Stimulated activated CD4-positive, alpha-beta T cell treated with anti-CD3 and anti-CD28 coated beads, Interleukin-12 subunit alpha, Interleukin-12 subunit beta, amount 100 ng/mL, for 48 hours (primary cell): ENCODE measurements at places on chromosomes 6 and 20.

DNA sequence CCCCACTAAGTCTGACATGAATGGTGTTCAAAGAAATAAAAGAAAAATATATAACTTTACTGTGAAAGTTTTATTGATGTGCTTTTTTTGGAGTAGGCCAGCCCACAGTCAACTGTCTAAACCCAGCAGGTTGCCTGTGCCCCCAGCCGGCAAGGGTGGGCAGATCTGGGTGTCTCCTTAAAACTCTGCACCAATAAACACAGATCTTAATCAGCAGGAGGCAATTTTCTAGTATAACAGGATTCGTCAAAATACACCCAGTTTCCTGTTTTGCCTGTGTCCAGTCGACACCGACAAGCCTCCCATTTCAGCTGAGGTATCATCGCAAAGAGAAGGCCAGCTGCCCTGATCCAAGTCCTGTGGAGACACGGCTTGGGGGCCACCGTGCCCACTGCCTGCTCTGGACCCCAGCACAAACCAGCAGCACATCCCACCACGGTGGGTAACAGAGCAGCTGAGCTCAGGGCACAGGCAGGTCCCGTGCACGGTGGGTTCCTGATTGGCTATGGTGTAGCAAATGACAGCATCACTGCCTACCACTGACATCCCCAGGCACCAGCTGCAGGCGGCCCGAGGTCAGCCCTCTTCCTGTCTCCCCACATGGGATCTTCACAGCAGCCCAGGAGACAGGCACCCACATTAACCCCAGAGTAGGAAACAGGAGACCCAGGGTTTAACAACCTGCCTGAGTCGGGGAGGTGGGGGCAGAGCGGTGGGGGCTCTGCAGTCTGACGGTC lies 15.7 kb downstream of the BMP7 start:
- DNase-seq: no peak

GRCh38 chr20:9520086-9520485 lies 5.7 kb downstream of the LAMP5 start:
- DNase-seq: no peak

DNA sequence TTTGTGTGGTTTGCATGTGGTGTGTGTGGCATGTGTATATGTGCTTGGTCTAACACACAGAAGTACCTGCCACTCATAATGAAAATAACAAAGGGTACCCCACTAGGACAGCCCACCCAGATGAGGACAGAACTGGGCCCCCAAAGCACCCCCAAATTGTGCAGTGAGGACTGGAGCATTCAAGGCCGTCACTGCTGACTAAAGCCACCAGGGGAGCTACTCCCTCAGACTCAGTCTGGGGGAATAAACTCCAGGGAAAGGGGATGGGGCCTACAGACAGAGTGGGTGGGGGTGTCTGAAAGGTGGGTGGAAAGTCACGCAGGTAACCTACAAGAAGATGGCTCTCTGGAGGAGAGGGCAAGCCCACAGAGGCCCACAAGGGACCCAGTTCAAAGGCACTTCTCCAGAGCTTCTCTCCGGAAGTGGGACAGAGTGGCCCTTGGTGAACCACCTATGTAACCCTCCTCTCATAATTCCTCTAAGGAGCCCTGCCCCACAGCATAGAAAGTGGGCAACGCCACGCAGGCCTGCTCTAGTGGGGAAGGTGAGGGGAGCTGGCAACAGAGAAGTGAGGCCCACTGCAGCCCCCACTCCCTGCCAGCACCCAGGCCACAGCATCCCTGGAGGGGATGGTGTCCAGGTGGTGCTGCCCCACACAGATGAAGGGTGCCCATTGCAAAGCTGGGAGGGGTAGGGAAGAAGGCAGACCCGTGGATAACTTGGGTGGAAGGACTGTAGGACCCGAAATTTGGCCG lies 122.8 kb upstream of the MAFB start:
- no peak for DNase-seq

DNA sequence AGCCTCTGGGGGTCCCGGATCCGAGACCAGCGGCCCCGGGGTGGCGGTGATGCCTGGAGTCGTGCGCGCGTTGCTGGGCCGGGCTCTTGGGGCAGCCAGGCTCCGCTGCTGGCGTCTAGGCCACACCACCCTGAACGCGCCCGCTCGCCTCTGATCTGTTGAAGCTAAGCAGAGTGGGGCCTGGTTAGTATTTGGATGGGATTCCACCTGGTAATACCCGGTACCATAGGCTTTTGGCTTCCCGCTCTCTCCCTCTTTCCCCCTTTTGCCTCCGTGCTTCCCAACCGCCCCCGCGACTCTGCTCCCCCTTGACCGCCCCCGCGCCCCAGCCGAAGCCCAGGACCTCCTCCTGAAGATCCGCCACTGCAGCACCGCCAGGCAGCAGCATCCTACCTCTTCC lies 1383.5 kb upstream of the DEFB115 start:
- DNase-seq: peak; percentile 9

GRCh38 chr20:59752101-59752586 lies 147.8 kb downstream of the PHACTR3 start:
- no peak for DNase-seq

DNA sequence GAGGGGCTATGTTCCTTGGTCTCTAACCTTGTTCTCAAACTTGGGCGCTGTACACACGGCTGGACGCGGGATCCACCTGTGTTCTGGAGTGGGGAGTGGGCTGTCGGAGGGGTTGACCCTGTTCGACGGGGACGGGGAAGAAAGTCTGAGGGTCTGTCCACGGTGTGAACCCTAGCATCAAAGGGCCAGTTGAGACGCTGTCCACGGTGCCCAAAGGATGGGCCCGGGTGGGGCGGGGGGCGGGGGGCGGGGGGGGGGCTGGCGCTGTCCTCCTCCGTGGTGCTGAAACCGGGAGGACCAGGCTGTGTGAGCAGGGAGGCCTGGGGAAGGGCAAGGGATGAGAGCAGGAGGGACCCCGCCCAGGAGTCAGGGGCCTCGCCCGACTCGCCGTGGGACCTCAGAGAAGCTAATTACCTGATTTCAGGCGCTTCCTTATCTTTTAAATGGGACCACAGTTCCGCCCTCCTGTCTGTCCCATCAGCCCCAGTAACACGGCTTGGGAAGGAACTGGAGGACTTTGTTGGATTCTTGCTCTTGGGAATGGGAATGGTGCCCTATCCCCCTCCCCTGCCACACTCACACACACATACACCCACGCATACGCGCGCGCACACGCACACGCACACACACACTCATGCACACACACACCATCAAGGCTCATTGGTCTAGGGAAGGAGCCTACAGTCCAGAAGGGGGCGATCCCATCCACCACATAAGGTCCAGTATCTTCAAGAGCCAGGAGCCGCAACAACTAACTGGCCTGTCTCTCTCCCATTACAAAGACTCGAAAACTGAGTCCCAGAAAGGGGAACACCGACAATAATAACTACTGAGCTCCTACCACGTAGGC lies 1.0 kb upstream of the VSTM2L start:
- DNase-seq: no peak

DNA sequence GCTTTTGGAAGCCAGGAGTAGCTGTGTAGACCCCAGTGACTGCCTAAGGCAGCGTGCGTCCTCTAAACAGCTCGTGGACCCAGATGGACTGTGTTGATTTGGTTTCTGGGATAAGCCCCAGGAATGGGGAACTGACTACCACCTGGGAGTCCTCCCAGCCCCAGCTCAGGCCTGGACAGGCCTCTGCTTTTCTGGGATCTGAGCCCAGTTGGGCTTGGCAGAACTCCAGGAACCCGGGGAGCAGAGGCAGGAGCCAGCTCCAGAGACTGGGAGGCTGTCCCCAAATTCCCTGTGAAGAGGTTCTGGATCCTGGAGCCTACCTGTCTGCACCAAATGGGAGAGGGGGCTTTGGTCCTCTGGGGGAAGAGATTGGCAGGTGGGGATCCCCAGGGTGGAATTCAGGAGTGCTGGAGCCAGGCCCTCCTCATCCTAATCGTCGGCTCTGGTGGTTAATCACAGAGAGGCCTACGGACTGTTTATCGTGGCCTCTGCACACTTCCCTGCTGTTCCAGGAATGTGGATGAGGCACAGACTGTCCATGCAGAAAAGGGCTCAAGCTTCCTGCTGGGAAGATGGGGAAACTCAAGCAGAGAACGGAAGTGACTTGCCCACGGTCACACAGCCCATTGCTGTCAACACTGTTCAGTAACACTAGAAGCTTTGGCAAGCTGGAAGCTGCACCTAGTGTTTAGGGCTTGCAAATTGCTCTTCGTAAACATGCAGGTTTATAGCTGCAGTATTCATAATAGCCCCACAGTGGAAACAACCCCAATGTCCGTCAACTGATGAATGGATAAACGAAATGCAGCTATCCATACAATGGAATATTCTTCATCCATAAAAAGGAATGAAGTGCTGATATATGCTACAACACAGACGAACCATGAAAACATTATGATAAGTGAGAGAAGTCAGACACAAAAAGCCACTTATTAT lies 100.6 kb downstream of the KCNB1 start:
- DNase-seq: no peak

DNA sequence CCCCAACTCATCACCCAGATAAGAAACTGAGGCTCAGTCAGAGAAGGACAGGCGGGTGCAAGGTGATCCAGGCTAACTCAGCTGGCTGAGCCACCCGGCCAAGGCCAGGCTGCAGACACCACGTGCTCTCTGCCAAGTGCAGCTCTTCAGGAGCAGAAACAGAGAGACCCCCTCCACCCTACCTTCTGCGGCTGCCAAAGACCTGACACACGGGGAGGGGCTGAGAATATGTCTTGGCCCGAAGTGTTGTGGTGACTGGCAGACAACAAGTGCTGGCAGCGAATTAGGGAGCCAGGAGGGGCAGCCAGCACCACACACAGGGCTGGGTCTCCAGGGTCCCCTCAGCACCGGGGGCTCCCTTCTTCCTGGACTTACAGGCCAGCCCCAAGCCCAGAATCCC lies 22.5 kb downstream of the PREX1 start:
- no peak for DNase-seq

DNA sequence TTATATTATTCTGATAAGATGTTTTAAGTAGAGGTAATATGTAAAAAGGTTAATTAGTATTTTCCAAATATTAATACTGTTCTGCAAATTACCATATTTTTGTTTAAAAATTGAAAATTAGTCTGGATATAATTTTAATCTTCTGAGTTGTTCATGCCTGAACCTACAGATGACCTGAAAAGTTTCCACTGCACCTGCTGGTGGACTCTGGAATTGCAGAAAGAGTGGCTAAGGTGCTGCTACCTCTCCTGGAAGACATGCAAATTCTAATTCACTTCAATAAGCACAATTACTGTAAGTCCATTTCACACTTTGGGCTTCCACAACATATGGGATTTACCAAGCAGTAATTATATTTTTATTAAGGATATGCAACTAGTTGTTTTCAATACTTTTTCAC lies 77.7 kb upstream of the OLIG3 start:
- peak; percentile 37 for DNase-seq

DNA sequence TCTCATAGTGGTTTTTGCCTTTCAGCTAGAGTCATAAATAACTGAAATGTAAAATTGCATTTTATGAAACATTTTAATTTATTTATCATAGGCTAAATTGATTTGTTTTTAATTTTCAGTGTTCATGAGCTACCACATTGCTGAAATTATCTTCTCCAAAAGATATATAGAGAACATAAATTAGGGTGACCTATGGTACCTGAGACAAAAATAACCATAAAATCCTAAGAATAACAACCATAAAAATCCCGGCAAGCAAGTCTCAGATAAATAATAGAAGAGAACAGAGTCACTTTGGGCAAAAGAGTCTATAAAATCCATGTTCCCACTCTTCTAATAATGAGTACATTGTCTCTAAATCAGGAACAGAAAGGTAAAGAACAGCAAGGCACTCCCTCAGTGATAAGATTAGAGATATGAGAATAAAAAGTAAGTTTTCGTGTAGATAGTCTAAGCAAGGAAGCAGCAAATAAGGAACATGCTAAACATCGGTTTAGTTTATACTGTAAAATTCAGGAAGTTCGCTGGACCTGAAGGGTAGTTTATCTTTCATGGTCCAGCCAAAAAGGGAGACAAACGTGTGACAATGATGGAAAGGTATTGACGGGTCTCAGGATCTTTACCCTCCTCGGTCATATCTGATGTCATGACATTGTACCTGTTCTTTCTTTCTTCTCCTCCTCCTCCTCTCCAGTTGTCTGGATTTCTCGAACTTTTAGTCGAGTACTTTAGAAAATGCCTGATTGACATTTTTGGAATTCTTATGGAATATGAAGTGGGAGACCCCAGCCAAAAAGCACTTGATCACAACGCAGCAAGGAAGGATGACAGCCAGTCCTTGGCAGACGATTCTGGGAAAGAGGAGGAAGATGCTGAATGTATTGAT lies 117.6 kb downstream of the TMEM242 start:
- DNase-seq: no peak

DNA sequence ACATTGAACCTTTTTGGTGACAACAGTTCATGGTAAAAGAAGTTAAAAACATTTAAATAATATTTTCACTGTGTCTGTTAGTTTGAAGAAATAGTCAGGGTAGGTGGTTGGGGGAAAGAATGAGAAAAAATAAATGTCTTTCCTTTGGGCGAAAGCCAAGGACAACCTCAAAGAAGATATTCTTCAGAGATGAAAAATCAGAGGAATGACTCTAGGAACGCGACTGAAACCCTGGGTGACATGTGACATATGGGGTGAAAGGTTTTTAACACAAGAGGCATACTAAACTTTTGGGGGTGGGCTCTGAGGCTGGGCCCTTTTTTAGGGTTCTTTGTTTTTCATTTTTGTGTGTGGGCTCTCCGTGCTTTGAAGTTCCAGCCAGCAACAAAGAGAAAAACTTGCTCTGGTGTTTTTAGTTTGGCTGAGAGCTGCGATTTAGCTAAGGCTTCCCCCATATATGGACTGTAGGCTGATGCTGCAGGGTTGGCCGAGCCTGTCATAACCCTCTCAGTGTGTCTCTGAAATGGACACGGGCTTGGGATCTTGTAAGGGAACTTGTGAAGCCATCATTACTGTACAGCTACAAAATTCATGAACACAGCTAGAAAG lies 610.1 kb upstream of the ARID1B start:
- no peak for DNase-seq

DNA sequence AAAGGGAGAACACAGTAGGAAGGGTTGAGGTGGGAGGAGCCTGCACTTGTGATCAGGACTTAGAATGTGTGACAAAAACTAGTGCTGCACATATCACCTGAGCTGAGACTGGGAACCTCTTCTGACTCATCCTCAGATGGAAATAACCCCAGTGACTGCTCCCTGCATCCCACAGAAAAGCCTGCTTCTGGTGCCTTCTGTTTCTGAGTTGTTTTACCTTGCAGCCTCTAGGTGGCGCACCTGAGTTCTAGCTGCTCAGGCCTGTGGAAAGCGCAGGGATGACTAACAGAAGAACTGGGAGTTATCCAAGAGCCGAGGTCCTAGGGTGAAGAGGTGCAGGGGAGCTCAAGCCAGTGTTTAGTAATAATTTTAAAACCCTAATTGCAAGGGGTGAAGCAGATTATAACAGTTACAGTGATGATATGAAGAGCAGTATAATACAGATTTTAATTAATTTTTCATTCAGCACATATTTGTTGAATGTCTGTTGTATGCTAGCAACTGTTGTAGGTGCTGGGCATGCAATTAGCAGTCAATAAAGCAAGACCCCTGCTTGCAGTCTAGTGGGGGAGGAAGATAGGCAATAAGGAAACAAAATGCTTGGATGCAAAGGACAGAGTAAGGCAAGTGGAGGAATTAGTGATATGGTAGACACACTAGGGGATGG lies 302.5 kb downstream of the DHX35 start:
- peak; percentile 16 for DNase-seq

- DNase-seq: no peak
Observed at GRCh38 chr20:63895202-63895951, 451 bp downstream of the DNAJC5 start.
